Activated naive CD8-positive, alpha-beta T cell treated with anti-CD3 and anti-CD28 coated beads, Interleukin-2, amount 10 ng/mL, durations not matched to agents 7 days and 5 days (primary cell): ENCODE measurements at places on chromosomes 6 and 20.

GRCh38 chr6:7268816-7269555 lies 44.0 kb downstream of the SSR1 start:
- no peak for DNase-seq

DNA sequence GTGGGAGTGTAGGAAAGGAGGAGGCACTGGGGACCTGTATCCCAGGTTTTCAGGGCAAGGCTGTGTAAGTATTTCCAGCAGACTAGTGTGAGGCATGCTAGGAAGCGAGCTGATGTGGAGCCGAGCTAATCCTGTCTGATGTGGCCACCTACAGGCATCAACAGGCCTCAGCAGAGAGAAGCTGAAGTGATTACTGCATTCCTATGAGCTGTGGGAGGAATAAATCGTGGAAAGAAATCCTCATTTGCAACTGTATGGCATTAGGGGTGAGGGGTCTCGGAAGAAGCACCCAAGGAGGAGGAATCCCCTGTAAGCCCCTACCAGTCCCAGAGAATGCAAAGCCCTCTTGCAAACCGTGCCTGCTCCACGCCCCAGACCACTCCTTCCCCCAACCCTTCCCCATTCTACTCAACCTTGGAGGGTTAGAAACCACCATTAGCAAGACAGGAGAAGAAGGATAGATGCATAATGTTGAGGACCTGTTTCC lies 41.6 kb downstream of the C6orf15 start:
- no peak for DNase-seq

- DNase-seq: no peak
Observed at GRCh38 chr20:61449057-61449609, 197.1 kb downstream of the CDH4 start.

GRCh38 chr6:3799719-3800118 lies 48.2 kb upstream of the PXDC1 start:
- no peak for DNase-seq

GRCh38 chr6:115901896-115902295 lies 158.8 kb downstream of the FRK start:
- DNase-seq: no peak

- DNase-seq: no peak
Observed at GRCh38 chr6:37826188-37826587, 6.7 kb downstream of the ZFAND3 start.

DNA sequence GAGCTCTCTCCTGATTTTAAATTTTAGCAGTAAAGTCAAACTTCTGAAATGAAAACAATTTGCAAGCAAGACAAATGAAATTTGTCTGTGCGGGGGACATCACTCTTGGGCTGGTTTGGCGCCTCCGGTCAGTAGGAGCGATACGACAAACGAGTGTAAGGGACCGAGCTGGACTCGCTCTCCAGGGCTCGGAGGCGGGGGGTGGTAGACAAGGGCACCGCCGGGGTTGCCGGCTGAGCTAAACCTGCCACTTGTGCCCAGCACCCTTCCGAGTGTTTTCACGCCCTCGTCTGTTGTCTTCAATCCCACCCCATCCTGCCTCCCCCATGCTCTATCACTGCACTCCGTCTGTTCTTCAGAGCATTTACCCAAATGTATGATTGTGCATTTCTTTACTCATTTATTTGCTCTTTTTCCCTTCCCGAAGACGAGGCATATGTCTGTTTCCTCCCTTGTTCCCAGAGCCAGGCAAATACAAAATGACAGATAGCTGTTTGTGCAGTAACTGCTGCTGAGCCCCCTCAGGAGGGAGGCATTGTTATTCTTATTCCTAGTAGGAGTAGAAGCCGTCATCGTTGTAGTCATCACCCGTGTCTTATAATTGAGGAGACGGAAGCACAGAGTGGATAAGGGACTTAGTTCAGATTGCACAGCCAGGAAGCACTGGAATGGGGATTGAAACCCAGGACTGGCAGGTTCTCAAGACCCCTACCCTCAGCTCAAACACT lies 62.8 kb upstream of the APCDD1L start:
- no peak for DNase-seq

DNA sequence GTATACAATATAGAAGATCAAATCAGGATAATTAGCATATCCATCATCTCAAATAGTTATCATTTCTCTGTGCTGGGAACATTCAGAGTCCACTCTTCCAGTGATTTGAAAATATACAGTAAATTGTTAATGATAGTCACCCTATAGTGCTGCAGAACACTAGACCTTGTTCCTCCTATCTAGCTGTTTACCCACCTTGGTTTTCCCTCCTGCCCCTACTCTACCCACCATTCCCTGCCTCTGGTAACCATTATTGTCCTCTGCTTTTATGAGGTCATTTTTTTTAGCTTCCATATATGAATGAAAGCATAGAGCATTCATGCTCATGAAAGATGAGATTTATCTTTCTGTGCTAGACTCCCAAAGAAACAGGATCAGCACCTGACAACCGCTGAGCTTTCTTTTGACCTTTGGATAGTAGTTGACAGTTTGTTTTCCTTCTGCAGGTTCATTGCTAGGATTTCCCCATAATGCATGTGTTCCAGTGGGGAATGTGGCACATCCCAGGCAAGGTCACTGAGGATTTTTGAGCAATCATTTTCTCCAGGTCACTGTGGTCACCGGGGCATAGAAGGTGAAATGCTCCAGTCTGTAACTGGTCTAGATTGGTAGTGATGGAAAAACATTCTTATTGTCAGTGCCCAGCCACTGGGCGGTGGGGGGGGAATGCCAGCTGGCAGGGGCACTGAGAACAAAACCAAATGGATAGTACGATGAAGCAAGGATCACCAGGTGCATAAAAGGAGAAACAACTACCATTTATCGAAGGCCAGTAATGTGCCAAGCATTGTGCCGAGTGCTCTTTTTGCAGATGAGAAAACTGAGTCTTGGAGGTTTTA lies 33.6 kb upstream of the BCAS1 start:
- DNase-seq: no peak

DNA sequence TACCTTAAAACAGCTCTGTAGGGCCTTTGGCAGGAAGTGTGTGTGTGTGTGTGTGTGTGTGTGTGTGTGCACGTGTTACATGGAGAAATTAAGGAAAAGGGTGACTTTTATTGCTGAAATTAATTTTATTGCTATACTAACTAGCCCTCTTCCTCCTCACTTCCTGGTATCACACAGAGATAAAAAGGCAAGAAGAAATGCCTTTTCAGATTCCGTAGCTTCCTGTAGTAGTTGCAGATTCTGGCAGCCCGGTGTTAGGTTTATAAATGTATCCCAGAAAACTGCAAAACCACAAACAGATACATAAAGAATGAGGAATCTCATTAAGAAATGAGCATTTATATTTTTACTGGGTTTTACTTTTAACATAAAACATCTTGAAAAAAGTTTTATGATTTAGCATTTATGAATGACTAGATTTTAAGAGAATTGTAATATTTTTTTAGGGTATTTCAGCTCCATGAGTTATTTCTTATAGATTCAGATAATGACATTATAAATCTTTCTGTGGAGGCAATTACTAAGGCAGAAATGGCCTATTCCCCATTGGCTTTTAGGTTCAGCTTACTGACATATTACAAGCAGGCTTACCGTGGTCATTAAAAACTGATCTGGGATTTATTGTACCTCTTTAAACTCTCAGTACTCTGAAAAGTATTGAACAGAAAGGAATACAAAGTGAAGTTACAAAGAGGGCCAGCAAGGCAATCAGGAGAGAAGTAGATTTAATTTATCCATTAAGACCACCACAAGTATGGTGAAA lies 249.1 kb upstream of the TSHZ2 start:
- no peak for DNase-seq

DNA sequence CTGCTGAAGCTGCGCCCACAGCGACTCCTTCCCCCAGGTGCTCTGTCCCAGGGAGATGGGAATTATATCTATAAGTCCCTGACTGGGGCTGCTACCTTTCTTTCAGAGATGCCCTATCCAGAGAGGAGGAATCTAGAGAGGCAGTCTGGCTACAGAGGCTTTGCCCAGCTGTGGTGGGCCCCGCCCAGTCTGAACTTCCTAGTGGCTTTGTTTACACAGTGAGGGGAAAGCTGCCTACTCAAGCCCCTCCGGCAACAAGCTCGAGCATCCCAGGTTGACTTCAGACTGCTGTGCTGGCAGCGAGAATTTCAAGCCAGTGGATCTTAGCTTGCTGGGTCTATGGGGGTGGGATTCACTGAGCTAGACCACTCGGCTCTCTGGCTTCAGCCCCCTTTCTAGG lies 152.5 kb upstream of the MAP3K7 start:
- DNase-seq: no peak

- no peak for DNase-seq
Observed at GRCh38 chr6:138774370-138774769, 801 bp downstream of the CCDC28A start.

- DNase-seq: no peak
Observed at GRCh38 chr20:53227523-53227922, 255.4 kb downstream of the TSHZ2 start.

GRCh38 chr20:63652192-63652980 lies 838 bp downstream of the STMN3 start:
- peak; percentile 51 for DNase-seq

DNA sequence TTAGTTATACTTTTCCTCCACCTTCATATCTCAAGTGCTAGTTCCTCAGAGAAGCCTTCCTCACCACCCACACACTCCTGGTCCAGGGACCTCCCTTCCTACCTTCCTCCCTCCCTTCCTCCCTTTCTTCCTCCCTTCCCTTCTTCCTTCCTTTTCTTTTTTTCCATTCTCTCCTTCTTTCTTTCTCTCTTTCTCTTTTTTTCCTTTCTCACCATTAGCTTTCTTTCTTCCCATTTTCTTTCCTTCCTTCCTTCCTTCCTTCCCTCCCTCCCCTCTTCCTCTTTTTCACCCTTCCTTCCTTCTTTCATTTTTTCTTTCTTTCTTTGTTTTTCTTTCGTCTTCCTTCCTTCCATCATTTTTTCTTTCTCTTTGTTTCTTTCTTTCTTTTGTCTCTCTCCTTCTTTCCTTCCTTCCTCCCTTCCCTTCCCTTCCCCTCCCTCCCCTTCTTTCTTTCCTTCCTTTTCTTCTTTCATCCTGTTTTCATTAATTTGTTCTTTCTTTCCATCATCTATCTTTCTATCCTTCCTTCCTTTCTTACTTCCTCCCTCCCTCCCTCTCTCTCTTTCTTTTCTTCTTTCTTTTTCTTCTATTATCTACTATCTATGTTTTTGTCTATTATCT lies 416.0 kb downstream of the PLCB1 start:
- no peak for DNase-seq

DNA sequence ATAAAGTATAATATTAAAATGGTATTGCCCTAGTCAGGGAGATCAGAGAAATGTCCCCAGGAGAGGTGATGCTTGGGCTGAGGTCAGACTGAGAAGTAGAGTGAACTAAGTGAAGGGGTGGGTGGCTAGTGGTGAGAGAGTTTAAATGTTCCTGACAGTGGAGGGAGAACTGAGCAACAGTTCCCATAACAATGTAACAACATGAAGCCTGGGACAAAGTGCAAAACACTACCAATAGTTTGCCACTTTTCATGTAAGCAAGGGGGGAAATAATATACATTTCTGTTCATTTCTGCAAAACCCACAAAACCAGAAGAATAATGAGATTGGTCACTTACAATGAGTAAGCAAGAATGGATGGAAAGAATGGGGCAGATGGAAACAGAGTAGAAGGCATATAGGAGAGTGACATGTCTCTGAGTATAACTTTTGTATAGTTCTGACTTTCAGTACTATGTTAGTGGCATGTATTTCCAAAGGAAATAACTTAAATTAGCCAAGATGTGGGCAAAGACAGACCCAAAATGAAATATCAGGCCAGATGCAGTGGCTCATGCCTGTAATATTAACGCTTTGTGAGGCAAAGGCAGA lies 13.3 kb upstream of the FAXC start:
- no peak for DNase-seq

DNA sequence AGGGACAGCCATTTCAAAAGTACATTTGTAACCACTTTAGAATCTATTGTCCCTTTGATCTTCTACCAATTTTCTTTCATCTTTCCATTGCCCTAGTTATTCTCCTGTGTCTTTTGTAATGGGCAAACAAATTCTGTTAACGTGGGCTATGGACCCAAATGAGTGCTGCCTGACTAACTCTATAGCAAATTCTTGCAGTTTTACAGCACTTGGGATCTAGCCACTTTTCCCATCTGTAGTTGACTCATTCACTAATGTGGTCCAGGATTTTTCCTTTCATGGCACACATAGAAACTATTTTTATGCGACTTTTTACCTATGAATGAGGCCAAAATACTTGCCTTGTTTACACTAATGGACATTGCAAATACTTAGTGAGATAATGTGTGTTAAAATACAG lies 52.0 kb downstream of the GRIK2 start:
- DNase-seq: no peak

GRCh38 chr6:150290429-150290828 lies 78.4 kb upstream of the IYD start:
- no peak for DNase-seq

DNA sequence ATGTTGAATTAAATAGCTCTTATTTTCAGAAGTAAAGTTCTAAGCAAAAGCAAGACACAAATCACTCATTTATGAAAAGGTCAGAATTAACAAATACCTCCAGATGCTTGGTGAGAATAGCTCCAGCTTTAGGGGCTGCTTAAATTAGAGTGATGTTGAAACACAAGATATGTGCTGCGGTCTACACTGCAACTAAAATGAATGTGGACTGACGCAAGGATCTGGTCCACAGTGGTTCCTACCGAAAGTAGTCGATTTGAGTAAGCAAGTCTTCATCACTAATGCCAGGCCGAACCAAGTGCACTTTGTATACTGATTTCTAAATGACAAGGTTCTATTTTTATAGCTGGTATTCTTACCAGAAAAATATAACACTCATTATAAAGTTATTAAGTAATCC lies 96.3 kb downstream of the PRDM1 start:
- DNase-seq: no peak

DNA sequence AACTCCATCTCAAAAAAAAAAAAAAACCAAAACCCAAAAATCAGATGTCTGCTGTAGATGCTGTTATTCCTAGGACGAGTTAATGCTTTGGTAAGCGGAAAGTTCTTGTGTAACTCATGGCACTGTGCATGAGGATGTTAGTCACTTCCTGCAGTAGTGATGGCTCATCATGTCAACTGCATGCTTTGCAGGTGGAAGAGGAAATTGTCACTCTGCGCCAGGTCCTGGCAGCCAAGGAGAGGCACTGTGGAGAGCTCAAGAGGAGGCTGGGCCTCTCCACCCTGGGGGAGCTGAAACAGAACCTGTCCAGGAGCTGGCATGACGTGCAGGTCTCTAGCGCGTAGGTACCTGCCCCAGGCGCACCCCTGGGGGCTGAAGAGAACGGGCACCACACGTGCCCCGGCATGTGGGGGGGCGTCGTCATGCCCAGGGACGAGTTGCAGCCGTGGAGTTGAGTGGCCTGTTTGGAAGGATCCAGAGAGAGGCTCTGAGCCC lies 8.5 kb downstream of the TPD52L2 start:
- DNase-seq: no peak

DNA sequence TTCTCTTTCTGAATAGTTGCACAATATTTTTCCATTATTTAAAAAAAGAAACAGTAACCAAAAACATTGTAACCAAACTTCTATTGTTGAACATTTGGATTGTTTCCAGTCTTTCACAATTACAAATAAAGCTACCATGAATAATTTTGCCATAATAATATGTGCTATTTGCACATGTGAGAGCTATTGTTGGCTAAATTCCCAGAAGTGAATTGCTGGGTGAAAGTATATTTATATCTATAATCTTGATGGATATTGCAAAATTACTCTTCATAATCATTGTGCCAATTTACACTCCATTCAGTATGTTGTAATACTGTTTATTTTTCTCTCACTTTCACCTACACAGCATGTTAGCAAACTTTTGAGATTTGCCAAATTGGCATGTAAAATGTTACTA lies 36.6 kb upstream of the SLC22A16 start:
- DNase-seq: no peak

GRCh38 chr6:34305982-34306708 lies 57.3 kb upstream of the SMIM29 start:
- no peak for DNase-seq
